ENCODE measurements at places on chromosomes 1 and 21.

- DNase-seq: no peak
Measured at GRCh38 chr21:44295163-44295573, 4.7 kb upstream of the PFKL start.

- DNase-seq: no peak
Measured at GRCh38 chr1:27716262-27716895, 9.4 kb upstream of the FAM76A start.

- DNase-seq: peak; percentile 75
Measured at GRCh38 chr1:33424205-33424604, 6.7 kb downstream of the PHC2 start.

- DNase-seq: peak; percentile 55
Measured at GRCh38 chr1:215710036-215710898, 143.2 kb downstream of the KCTD3 start.

DNA sequence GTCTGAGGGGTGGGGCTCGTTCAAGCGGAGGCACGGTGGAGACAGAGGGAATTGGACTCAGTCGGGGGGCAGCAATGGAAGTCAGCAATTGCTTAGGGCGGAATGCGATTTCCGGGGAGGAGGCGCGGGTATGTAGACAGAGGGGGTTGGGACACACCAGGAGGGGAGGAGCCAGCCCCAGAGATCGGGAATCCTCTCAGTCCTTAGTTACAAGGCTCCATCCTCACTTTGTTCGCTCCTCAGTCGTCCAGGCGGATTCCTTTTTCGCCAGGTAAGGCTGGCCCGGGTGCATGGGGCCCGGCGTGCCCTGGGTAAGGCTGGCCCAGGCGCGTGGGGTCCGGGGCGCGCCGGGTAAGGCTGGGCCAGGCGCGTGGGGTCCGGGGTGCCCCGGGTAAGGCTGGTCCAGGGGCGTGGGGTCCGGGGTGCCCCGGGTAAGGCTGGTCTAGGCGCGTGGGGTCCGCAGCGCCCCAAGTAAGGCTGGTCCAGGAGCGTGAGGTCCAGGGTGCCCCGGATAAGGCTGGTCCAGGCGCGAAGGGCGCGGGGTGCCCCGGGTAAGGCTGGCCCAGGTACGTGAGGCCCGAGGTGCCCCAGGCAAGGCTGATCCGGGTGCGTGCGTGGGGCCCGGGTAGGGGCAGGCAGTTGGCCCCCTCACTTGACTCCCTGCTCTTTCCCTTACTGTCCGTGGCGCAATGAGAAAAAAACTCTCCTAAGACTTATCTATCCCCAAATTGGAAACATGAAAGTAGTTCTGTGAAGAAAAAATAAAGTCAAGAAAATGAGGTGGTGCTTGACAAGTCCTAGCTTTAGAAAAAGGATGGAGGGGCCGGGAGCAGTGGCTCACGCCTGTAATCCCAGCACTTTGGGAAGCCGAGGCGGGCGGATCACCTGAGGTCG, at the start of gene L1TD1:
TSS of gene L1TD1 (plus strand) at position 199 of the 894 bp plus-strand sequence. CDS start 11,780 bp downstream, outside the sequence.
- DNase-seq: no peak

DNA sequence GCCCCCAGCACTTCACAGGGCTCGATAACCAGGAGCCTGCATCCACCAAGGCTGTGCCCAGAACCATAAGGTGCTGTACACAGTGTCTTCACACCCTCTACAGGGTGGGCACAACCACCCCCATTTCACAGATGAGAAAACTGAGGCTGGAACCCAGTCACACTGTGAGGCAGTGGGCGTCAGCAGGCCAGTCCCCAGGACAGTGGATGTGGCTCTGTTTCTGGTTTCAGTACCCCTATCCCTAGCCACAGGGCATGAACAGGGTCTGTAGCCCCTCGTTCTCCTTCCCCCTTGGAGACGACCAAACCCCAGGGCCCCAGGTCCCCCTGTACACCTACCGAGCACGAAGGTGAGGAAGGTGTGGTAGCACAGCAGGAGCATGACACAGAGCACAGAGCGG, 27.6 kb downstream of the TTC39A start:
- no peak for DNase-seq

GRCh38 chr1:159088050-159088449, 11.5 kb upstream of the AIM2 start:
- peak; percentile 27 for DNase-seq

GRCh38 chr21:45352621-45353139, 52.3 kb upstream of the COL18A1 start:
- DNase-seq: no peak

GRCh38 chr21:36539434-36540150, 59.7 kb upstream of the CLDN14 start:
- DNase-seq: no peak

DNA sequence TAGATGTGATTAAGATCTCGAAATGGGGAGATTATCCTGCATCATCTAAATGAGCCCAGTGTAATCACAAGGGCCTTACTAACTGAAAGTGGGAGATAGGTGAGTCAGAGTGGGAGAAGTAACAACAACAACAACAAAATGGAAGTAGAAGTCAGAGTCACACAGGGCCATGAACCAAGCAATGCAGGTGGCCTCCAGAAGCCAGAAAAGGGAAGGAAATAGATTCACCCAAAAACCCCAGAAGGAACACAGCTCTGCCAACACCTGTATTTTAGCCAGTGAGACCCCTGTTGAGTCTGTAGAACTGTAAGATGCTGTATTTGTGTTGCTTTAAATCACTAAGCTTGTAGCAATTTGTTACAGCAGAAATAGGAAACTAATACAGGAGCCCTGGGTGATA, 4.1 kb downstream of the TAGLN2 start:
- no peak for DNase-seq

GRCh38 chr1:113211467-113211866, 138.5 kb downstream of the LRIG2 start:
- DNase-seq: no peak

DNA sequence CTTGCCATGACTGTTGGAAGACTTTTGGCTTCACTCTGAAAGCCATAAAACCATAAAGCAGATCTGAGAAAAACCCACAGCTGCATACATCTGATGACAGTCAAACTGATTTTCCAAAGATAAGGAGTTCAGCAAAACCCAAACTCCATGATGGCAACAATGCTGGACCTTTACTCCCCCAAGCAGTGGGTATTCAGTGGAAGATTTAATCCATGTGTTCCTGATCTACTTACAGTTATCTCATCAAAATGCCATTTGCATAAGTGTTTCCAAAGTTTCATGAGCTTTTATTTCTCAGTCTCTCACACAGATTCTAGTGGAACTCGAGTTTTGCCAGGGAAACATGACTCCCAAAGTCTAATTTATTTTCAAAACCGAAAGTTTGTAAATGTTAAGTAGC, 184.9 kb downstream of the ZC3H11B start:
- DNase-seq: no peak

GRCh38 chr1:6080469-6080868, 34.8 kb downstream of the KCNAB2 start:
- DNase-seq: no peak

DNA sequence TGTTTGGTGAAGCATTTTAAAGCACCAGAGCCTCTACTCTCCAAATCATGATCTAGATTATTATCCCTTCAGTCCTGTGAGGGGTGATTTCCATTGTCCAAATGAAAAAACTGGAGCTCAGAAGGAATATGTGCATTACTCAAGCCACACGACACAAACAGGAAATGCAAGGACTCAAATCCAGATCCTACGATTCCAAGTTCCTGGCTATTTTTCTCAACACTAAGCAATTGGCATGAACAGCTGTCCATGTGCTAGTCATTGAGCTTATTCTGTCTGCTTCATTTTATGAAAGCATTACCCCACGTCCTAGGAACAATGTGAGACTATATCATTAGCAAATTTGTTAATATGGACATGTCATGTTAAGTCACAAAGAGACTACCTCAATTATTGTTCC, 273.1 kb upstream of the LYPLAL1 start:
- DNase-seq: no peak

DNA sequence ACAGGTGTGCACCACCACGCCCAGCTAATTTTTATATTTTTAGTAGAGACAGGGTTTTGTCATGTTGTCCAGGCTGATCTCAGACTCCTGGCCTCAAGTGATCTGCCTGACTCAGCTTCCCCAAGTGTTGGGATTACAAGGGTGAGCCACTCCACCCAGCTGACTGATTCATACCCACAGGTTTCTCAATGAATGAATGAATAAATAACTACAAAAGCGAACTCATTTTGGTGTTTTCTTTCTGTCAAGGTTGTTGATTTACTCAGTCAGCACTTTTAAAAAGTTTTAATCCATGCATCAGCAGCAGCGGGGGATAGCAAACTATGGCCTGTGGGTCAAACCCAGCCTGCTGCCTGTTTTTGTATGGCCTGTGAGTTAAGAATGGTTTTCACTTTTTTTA, 217.5 kb downstream of the FAF1 start:
- peak; percentile 5 for DNase-seq

DNA sequence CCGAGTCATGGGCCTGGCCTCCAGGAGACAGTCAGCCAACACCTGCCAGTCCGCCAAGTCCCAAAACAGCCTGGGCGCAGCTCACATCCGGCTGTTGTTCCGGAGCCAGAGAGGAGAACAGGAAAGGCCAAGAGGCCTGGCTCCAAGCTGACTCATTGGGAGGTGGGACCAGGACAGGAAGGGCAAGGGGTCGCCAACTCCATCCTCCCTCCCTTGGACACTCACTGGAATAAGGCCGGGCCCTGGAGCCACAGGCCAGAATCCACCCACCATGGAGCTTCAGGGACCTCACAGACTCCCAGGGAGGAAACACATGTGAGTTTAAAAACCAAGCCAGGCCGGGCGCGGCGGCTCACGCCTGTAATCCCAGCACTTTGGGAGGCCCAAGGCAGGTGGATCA, 25.1 kb upstream of the CLIC4 start:
- no peak for DNase-seq

GRCh38 chr1:234734869-234735268, 124.9 kb upstream of the IRF2BP2 start:
- no peak for DNase-seq

DNA sequence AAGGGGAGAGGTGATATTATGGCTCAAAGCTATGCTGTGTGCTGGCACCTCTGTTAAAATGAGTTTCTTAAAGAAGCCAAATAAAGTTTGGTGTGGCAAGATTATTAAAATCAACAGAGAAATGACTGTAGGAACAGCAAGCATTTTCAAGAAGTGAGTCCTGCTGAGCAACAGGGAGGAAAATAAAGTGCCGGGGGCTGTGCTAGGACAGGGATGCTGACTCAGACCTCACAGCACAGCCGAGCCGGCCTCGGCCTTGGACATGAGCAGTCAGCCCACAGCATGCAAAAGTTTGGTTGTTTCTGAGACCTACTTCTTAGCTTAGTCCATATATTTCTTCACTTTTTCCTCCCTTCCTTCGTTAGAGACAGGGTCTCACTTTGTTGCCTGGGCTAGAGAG, 19.2 kb downstream of the CNIH3 start:
- DNase-seq: peak; percentile 34

- DNase-seq: no peak
Measured at GRCh38 chr21:38503583-38503982, 5.3 kb upstream of the ERG start.

- no peak for DNase-seq
Measured at GRCh38 chr1:112998592-112999235, 42.7 kb upstream of the SLC16A1 start.

GRCh38 chr1:208181364-208181763, 62.8 kb downstream of the PLXNA2 start:
- DNase-seq: no peak

Data from RKO (cell line).